ENCODE measurements at places on chromosomes 3 and 15.

GRCh38 chr3:50599716-50600118 is 11.9 kb downstream of the CISH start:
- DNase-seq = no peak

DNA sequence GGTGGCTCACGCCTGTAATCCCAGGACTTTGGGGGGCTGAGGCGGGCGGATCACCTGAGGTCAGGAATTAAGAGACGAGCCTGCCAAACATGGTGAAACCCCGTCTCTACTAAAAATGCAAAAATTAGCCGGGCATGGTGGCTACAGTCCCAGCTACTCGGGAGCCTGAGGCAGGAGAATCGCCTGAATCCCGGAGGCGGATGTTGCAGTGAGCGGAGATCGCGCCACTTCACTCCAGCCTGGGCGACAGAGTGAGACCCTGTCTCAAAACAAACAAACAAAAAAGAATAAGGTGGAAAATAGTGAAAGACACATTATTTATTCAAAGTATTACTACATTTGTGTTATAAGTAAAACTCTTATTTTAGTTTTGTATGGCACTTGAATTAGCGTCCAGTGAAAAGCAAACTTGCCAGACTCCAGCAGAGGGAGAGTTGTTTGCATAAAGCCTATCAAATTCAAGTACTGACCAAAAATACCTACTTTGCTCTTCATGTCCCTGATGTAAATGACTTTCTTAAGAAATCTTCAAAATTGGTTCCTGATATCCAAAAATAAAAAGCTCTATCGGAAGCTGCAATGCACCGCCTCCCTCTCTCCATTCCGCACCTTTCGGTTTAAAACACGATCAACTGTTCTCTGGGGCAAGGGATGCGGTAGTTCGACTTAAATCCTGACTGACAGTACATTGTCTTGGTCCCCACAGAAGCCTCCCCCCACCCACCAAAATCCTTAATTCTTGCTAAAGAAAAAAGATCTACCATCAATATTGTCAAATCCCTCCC is 1.2 kb downstream of the TRPM7 start:
- no peak for DNase-seq

DNA sequence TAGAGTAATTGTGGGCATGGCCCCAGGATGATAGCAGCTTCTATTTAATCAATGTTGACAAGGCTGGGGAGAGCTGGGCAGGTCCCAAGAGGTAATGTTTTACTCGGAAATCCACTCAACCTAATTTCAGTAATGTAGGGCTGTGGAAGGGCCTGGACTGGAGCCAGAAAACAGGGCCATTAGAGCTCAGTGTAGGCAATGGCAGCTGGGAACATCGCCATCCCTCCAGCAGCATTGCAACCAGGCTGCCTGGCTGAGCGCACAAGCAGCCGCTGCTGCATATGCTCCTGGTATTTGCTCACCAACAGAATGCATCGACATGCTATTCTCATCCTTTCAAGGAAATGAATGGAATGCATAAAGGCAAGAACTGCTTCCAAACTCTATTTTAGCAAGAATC is 90.0 kb downstream of the GAP43 start:
- no peak for DNase-seq

DNA sequence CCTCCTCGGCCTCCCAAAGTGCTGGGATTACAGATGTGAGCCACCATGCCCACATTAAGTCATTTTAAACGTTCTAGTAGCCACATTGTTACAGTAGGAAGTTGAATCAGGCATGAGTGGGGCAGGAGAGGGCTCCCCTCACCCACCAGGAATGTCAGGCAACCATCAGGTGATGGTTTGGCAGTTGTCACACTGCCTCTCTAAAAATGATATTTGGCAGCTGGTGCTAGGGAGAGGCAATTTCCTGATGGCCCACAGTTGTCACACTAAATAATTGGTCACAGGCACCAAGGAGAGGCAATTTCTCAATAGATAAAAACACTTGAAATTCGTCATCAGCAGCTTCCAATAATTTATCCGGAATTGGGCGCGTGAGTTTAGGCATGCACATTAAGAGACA is 79.2 kb upstream of the ABHD2 start:
- DNase-seq = no peak

DNA sequence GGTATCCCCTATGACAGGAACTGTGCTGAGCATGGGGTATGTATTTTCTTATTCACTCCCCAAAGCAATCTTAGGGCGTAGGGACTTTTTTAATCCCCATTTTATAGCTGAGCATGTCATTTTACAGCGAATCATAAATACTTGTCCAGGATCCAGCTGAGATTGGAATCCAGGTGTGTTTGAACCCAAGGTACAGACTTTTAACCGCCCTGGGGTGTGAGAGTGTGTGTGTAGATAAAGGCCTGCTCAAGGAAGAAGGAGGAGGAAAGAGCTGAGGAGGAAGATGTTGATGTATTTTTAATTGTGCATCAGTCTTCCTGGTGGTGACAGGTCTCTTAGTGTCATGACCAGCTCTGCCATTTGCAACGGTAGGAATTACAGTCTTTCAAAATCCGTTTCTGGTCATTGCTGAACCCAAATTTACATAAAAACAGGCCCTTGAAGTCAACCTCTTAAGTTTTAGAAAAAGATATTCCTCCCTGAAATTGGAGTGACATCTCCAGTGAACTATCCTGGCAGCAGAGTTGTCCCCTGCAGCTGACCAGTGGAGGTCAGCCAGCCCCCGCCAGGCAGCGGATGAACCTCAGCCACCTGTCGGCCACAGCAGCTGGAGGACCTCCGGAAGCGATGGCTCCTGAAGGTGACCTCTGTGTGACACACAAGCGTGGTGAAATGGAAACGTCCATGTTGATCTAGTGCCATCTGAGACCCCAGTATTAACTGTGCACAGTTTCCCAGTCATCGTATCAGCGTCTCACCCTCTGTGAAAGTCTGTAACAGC is 92.8 kb upstream of the MITF start:
- no peak for DNase-seq

DNA sequence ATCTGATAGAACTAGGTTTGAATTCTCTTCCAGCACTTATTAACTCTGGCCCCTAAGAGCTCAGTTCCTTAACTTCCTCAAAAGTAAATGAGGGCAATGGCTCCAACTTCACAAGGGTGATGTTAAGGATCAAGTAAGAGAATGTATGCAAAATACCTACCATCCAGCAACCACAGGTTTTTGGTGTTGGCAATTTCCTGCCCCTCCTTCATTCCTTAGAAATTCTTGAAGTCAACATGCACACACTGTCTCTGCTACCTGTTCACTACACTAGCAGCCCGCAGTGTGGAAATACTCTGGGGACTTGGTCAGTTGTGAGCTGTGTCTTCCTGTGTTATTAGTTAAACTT is 5.0 kb downstream of the ZBED2 start:
- DNase-seq = no peak

DNA sequence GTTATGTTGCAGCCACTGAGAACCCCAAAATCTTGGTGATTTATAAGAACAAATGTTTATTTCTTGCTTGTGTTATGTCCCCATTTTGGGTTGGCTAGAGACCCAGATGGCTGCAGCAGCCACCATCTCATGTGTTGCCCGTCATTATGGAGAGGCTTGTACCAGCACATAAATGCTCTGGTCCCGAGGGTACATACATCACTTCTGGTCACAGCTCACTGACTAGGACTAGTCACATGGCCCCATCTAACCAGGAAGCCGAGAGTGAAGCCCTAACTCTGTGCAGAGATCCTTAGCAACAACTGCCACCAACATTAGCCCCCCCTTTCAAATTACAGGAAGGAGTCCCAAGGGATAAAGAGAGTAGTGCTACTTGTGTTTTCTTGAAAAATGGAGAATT is 25.5 kb upstream of the HACD2 start:
- DNase-seq = no peak

GRCh38 chr3:195005251-195005620 is 265.7 kb downstream of the XXYLT1 start:
- DNase-seq = no peak

GRCh38 chr3:81909796-81910195 is 148.4 kb upstream of the GBE1 start:
- DNase-seq = no peak

Measured in stimulated activated CD4-positive, alpha-beta T cell treated with anti-CD3 and anti-CD28 coated beads, Interleukin-1b, Interleukin-23, amount 100 ng/mL, for 4 hours (primary cell).